ENCODE measurements at places on chromosomes 7 and 10. TPM values are rescaled to one million over a fixed set of nuclear protein-coding genes. Genes with fewer than 3 reads are reported as not detected.

MALSU1 gene
- total RNA-seq = 46.3 TPM

MACC1 gene
- 0.29 TPM for total RNA-seq

TAS2R4 gene
- 1.0 TPM for total RNA-seq

CADPS2 gene
- 0.22 TPM for total RNA-seq

DNA sequence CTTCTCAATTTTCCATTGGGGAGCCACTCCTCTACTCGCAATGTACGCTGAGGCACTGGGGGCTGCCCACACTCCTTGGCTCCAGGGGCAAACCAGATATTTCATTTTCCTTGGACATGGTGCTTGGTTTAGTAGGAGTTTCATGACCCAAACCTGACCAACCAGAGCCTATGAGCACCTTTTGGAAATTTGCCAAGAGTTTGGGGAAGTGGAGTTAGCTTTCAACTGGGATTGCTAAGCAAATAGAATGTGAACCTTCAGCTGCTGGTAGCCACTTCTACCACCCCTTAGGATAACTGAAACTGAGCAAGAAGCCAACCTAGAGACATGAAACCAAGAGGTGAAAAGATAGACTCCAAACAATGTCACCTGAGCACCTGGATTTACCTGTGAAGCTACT lies 74.9 kb upstream of the COL13A1 start:
- DNase-seq = no peak

- DNase-seq = no peak
Observed at GRCh38 chr7:137967143-137968018, 34.5 kb downstream of the CREB3L2 start.

- DNase-seq = peak; percentile 60
Observed at GRCh38 chr7:100799037-100799896, 28.1 kb downstream of the EPHB4 start.

GRCh38 chr7:71627651-71628050 lies 495.7 kb downstream of the GALNT17 start:
- DNase-seq = no peak

GRCh38 chr10:80598951-80599350 lies 61.2 kb downstream of the SH2D4B start:
- DNase-seq = no peak

DNA sequence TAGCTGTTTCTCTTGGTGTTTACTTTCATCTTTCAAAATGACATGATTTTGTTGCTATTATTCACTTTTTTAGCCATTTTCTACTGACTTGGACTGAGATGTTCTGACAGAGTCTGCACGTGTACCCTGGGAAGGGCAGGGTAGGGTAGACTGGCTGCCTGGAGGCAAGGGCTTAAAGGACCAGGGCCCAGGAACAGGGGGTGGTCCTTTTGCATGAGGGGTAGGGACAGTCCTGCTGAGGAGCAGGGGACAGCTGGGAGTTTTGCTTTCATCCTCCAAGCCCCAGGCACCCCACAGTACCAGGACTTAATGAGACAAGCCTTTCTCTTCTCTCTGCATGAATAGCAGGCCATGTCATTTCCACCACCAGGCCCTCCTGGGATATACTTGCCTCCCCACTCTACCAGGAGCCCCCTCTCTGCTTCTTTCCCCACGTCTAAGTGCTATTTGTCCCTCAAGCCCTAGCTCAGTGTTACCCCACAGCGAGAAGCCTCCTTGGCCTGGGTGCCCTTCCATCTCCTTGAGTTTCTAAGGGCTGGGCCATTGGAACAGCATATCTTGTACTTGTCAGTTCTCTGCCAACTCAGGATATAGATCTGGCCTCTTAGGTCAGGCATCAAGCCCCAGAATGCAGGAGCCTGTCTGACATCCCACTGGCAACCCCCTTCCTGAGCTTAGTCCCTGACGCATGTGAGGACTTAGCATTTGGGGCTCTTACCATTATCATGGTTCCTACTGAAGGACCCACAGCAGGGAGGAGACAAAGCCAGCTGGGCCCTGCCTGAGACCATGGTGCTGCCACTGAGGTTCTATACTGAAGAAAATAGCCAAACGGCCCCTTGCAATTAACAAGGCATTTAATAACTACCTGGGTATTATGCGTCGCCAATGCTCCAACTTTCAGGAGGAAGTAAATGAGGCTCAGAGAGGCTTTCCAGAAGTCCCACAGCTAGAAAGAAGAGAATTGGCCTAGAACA lies 78.4 kb upstream of the UNC5B start:
- no peak for DNase-seq

GRCh38 chr10:17431871-17432311 lies 22.5 kb downstream of the ST8SIA6 start:
- DNase-seq = no peak

GRCh38 chr7:94412762-94413322 lies 18.1 kb downstream of the COL1A2 start:
- DNase-seq = no peak

GRCh38 chr10:77177589-77177988 lies 460.0 kb downstream of the KCNMA1 start:
- DNase-seq = no peak
